ENCODE measurements at places on chromosomes 3 and 15.

DNA sequence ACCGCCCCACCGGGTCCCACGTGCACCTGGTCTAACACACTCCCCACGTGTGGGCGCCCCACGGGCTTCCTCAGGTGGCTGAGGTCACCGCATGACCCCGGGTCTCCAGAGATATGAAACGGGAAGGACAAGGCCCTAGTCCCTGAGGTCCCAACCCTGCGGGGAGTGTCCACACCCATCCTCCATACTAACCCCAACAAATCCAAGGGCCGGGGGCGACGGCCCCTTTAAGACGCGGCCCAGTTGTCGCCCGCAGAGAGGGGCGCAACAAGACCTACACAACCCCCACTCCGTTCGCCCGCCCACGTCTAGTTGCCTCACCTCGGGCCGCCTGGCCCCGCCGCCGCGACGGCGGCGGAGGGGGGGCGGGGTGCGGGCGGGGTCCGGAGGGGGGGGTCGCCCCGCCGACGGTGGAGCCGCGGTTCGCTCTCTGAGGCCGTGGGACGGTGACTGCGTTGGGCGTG, 396 bp downstream of the INO80 start:
- DNase-seq: no peak

DNA sequence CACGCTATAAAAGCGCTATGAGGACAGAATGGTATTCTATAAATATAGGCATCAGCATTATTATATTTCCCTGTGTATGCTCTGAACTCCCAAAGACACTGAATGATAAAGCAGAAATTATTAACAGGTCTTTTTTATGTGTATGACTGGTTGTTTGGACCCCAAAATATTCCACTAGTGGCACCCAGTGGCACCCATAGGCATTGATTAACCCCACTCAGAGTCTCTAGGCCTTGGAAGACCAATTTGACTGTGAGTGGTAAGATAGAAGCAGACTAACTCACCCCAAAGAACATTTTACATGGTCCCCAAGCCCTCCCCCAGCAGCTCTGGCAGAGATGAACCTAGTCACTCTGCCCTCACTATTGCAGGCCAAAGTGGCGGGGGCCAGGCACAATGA, 45.4 kb upstream of the UBE2E1 start:
- no peak for DNase-seq

- no peak for DNase-seq
These were observed 39.1 kb downstream of the COL6A5 start for GRCh38 chr3:130384476-130385025.

DNA sequence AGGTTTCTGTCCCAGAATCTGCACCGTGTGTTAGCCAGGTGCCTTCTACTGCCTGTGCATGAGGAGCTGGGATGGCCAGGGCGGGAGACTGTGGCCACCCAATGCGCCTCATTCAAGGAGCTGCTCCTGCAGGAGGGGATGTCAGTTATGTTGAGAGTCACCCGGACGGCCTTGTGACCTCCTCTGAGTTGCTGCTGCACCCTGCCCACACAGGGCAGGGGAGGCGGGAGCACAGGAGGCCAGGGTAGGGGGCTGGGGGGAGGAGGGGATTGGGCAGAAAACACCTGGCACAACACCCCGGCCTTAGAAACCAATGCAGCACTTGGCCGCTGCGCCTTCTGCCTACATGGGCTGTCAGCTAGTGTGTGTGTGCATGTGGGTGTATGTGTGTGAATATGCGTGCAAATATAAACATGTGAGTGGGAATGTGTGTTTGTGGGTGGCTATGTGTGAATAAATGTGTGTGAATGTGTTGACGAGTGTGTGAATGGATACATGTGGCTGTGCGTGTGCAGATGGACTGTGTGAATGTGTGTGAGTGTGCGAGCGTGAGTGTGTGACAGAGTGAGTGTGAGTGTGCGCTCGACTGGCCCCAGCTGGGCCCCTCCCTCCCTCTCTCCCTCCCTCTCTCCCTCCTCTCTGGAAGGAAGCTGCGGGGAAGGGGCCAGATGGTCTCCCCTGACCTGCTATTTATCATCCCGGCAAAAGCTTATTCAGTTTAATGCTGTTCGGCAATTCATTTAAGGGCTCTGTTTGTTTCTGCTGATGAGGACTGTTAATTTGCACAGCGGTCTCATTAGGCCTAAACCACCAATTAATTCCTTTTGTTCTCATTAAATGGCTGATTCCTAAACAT, 106.9 kb downstream of the TLE3 start:
- no peak for DNase-seq

DNA sequence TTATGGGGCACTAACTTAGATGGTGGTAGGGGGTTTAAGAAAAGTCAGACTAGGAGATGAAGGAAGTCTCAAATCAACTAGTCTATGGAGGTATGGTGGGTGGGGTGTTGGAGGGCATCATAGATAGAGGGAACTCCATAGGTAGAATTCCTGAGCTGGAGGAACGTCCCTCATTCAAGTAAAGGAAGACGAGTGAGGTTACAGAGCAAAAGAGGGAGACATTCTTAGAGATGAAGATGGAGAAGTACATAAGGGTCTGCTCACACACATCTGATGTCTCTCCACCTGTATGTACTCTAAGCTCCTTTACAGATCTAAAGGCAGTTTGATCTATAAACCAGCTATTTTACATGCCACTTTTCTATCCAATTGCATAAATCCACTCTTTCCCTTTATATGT, 1.4 kb downstream of the PLSCR1 start:
- no peak for DNase-seq
